ENCODE measurements at places on chromosomes 5 and 9. TPM values are rescaled to one million over a fixed set of nuclear protein-coding genes. Genes with fewer than 3 reads are reported as not detected.

DNA sequence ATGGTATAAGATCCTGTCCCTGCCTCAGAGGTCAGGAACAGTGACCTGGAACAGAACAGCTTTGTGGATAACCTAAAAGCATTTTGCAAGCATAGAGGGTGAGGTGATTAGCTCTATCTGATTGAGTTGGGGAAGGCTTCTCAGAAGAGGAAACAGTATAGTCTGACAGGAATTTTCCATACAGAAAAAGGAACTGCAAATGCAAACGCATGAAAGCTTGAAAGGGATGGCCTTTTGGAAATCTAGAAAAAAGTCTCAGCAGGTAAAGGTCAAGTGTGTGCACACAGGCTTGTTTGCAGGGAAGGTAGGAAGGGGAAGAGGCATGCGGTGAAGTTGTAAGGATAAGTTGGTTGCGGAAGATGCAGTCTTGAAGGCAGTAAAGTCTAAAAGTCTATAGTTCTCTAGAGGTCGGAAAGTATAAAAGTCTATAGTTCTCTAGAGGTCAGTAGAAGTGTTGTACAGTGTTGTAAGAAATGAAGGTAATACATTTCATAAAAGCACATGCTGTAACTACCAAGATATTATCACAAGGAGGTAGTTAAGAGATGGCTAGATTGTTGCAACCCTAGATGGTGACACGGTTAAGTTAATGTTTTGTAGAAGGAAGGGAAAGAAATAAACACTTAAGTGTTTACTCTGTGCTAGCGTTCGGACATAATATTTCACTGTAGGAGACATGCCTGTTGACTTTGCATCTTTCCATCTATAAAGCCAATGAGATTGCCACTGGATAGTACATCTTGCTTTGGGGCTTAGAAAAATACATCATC lies 16.7 kb upstream of the HSPB3 start:
- DNase-seq, result no peak

DNA sequence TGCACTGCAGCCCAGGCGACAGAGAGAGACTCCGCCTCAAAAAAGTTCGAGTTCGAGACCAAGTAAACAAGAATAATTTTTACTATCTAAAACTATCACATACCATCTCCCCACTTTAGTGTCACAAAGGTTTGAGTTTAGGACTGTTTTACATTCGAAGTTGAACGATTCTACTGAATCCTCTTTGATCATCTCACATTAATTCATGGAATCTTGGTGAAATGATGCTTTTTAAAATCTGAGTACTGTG lies 715 bp upstream of the RPS6 start:
- DNase-seq, result peak; percentile 7

DNA sequence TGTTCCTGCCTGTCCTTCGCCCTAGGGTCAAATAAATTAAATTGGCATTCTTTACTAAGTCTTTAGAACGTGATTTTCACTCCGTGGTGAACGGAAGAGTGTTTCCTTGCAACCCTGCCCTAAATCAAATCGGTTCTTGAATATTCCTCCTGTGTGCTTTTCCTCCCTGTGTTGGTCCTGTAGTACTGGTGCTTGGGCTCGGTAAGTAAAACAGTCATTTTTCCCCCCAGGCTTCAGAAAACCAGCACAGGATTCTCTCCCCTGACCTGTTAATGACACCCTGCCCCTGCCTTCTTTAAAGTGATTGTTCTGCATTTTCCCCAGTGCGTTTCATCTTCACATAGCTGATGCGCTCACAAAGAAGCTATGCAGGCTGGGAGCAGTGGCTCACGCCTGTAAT lies 96.0 kb downstream of the AK8 start:
- no peak for DNase-seq

DNA sequence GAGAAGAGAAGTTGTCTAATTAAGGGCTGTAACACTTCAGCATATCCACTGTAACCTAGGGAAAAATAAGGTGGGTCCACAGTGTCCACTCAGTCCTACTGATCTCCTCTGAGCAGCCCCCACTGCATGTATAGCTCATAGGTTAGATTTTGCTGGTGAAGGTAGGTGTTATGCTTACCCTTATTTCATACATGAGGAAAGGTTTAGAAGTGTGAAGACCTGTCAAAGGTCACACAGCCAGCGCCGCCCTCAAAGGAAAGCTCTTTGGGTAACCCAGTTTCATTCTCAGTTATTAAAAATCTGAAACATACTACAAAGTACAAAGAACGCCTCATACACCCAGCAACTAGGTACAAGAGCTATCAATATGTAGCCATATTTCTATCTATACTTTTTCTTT lies 87.2 kb downstream of the TLE4 start:
- no peak for DNase-seq

DNA sequence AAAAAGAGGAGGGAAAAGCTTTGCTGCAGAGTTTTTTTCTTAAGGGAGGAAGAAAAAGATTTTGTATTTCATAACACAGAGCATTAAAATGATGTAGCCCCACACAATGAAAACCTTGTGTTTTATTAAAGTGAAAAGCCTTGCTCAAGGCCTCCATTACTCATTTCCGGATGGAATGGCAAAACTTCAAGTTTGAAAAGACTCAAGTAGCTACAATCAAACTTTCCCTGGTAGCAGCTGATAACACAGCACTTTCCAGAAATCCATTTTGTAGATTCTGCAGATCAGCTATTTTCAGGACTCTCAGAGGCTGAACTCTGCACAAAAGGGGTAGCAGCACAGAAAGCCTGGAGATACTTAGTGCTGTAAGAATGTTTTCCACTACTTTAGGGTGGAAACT lies 374.8 kb downstream of the NFIB start:
- no peak for DNase-seq

DNA sequence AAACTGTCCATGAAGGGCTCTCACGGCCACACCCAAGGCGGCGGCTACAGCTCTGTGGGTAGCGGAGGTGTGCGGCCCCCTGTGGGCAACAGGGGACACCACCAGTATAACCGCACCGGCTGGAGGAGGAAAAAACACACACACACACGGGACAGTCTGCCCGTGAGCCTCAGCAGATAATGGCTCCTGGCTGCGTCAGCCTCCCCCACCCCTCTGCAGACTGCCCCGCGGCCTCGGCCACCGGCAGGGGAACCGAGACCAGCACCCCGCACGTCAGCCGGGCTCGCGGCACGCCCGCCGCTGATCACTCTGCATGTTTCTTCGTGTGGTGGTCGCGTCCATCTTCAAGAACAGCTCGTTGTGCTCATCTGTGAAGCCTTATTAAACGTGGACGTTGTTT lies 41.5 kb downstream of the TENT4A start:
- no peak for DNase-seq

DNA sequence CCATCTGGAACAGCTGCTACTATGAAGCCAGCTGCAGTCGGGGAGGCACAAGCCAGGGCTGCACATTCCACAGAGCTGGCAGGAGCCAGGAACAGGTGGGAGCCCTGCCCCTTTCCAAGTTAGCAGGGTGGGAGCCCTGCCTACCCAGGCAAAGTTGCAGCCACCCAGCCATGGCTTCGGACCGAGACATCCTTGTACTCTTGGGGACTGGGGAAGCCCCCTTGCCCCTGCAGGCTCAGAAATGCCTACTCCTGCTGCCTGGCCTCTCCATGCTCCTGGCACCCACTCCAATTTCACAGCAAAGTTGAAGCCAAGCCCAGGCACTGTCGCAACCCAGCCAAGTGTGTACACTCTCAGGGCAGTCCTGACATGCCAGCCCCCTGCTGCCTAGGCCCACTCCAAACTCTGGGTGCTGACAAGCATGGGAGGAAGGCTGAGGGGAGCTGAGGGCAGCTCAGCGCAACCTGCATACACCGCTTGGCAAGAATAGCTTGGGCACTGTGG lies 165.1 kb downstream of the RNF180 start:
- DNase-seq, result no peak

GRCh38 chr5:152551061-152551460 lies 146.0 kb upstream of the NMUR2 start:
- DNase-seq, result no peak

DNA sequence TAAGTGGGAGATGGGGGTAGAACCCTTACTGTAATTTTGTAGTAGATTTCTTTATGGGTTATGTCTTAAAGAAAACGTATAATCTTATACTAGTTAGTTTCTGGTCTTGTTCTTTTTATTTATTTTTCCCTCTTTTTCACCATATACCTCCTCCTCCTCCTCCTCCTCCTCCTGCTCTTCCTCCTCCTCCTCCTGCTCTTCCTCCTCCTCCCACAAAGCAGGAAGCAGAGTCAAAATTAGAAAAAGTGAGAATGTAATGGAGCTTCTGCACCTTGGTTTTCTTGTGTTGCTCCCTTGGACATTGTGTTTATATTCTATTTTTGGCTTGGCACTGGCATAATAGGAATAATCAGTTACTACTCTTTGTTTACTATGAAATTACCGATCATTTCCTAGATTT lies 4.5 kb downstream of the MACIR start:
- DNase-seq, result no peak

The PALM2AKAP2 gene
- polyA plus RNA-seq, result 10.2 TPM

The MBLAC2 gene
- polyA plus RNA-seq, result 9.6 TPM

The PSMD5 gene
- polyA plus RNA-seq, result 36.0 TPM

Measured in renal pelvis (tissue), 12 donors.